Esophagus mucosa (tissue), 1 donor: ENCODE measurements at places on chromosomes 2 and 18. TPM values are rescaled to one million over a fixed set of nuclear protein-coding genes. Genes with fewer than 3 reads are reported as not detected.

- no peak for ATAC-seq
These were observed 585.1 kb downstream of the ZEB2 start for GRCh38 chr2:143934626-143935481.

The ASTL gene
- 0.28 TPM for total RNA-seq

DNA sequence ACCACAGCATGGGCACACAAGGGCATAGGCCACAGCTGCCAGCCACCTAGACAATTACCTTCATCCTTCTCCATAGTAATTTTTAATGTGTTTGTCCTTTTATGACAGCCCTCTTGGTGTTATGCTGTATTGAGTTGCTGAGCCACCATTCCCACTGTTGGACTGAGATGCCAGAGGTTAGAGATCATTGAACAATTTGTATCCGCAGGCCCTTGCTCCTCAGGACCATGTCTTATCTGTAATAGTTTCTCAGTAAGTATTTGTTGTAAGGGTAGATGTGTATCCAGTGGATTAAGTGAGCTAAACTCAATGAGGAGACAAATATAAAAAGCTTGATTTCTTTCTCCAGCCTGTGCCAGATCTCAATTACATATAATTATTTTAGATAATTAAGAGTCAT, 832.8 kb upstream of the ID2 start:
- ATAC-seq = no peak

DNA sequence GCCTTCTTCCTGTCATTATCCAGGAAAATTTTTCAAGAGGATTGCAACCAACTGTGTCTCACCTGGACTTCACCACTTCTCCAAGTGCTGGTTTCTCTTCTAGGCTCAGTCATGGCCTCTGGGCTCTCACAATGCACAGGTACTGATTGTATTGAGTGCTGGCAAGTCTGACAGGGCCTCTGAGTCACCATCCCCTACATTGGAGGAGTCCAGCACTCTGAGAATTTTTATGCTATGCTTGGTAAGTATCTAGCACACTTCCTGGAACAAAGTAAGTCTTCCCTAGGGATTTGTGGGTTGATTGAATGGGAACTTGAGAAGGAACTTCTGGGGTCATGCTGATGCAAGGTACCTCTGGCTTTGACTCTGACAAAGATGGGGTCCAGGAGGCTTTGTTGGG, 147.2 kb upstream of the CELF4 start:
- ATAC-seq = peak; percentile 59

DNA sequence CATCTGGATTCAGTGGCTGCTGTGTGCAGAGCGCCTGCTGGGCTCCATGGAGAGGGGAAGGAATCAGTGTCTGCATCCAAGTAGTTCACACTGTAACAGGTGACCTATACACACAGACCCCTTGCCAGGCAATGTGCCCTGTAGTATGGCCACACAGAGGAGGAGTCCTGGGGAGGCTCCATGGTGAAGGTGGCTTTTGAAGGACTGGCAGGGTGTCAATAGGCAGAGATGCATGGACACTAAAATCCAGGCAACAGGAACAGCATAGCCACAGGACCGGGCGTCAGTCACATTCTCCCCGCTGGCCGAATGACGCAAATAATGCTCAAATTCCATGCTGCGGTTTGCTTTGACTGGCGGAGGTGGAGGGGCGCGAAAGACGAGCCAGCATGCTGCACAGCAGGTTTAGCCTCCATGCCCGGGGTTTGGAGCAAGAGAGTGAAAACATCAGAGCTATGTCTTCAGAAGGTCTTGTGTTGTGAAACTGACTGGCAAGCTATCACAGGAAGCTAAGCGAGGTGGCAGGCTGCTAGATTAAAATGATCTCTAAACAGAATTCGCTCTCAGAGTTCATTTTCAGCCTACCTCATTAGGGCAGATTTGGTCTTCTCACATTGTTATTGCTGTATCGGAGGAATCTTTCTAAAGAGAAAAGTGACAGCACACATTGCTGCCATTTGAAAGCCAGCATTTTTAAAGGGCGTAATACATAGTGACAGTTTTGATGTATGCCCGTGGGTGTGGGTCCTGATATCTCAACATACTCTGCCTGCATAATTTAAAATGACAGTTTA, 1.2 kb upstream of the CHMP1B start:
- peak; percentile 52 for ATAC-seq

The UGT1A8 gene
- total RNA-seq = 0.16 TPM

- ATAC-seq = no peak
These were observed 26.0 kb upstream of the IGFBP2 start for GRCh38 chr2:216607277-216607560.

- ATAC-seq = no peak
These were observed 303.8 kb downstream of the TDRD15 start for GRCh38 chr2:21427606-21428005.

- no peak for ATAC-seq
These were observed 15.9 kb upstream of the CD28 start for GRCh38 chr2:203690441-203691047.

DNA sequence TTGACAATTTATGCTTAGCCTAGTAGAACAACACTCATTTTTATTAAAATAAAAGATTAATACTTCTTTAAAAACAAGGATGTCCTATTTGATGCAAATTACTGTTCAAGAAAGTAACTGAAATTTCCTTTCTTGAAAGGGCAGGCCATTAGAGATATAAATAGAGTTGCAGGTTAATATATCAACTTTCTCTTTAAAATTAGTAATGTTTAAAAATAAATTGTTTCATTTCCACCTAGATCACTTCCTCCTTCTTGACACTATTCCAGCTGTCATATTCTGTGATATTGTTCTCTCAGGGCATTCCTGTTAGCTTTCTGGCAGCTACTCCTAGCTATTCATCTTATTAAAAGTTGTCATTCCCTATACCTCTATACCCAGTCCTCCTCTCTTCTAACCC, 357.9 kb upstream of the NRP2 start:
- no peak for ATAC-seq

The ALPP gene
- not detected for total RNA-seq

GRCh38 chr2:177767768-177768167, 304.8 kb downstream of the PDE11A start:
- ATAC-seq = no peak

The MPV17 gene
- total RNA-seq = 42.7 TPM

- ATAC-seq = no peak
These were observed 30.0 kb upstream of the KLHL14 start for GRCh38 chr18:32802591-32803451.

The ESPNL gene
- 0.40 TPM for total RNA-seq

The CCDC74B gene
- 0.40 TPM for total RNA-seq

DNA sequence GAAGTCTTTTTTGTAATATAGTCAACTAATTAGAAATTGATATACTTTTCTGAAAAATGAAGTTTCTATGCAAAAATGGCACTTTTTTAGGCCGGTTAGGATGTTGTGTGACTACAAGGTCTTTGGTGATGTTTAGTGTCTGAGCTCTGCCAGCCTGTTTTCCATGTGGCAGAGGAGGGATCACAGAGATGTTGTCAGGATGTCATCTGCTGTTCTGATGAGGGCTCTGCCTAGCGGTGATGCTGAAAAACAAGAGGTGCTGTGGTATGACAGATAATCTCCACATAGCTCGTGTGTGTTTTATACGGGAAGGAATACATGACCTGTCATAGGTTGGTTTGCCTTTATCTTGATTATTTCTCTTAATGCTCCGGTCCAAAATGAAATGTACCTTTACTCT, 12.0 kb upstream of the IAH1 start:
- no peak for ATAC-seq

DNA sequence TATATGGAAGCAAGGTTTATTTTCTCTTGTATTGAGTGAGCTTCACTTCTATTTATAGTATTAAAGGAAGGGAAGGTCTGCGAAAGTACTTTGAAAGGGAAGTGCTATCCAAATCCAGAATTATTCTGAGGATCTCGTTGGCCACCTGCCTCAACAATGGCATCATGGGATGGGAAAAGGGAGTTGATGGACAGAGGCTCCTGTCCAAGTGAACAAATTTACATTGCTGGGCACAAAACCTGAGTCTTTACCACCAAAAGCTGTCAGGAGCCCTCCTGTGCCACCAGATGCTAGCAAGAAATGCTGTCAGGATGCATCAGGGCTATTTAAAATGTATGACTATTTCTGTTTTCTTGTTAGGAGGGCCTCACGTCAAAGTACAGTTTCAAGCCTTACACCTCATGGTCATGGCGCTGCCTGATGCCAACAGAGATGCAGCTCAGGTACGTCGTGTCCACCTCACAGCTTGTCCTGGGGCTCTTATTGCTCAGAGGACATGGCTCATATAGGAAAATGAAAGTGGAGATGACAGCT, 157.3 kb downstream of the ARHGAP28 start:
- no peak for ATAC-seq

The ZNF396 gene
- 0.80 TPM for total RNA-seq

The BIRC6 gene
- 54.2 TPM for total RNA-seq

DNA sequence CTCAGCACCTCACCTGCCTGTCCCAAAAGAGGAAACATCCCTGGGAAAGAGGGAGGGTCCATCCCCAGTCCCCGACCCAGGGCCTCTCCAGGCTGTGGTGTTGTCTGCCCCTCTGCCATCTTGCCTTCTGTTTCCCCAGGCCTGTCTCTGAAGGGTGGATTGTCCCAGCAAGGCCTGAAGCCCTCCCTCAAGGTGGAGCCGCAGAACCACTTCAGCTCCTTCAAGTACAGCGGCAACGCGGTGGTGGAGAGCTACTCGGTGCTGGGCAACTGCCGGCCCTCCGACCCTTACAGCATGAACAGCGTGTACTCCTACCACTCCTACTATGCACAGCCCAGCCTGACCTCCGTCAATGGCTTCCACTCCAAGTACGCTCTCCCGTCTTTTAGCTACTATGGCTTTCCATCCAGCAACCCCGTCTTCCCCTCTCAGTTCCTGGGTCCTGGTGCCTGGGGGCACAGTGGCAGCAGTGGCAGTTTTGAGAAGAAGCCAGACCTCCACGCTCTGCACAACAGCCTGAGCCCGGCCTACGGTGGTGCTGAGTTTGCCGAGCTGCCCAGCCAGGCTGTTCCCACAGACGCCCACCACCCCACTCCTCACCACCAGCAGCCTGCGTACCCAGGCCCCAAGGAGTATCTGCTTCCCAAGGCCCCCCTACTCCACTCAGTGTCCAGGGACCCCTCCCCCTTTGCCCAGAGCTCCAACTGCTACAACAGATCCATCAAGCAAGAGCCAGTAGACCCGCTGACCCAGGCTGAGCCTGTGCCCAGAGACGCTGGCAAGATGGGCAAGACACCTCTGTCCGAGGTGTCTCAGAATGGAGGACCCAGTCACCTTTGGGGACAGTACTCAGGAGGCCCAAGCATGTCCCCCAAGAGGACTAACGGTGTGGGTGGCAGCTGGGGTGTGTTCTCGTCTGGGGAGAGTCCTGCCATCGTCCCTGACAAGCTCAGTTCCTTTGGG, 47.2 kb downstream of the BOLA3 start:
- ATAC-seq = no peak

The NEU2 gene
- not detected for total RNA-seq

- no peak for ATAC-seq
These were observed 213.3 kb downstream of the SH3RF3 start for GRCh38 chr2:109342256-109342850.

DNA sequence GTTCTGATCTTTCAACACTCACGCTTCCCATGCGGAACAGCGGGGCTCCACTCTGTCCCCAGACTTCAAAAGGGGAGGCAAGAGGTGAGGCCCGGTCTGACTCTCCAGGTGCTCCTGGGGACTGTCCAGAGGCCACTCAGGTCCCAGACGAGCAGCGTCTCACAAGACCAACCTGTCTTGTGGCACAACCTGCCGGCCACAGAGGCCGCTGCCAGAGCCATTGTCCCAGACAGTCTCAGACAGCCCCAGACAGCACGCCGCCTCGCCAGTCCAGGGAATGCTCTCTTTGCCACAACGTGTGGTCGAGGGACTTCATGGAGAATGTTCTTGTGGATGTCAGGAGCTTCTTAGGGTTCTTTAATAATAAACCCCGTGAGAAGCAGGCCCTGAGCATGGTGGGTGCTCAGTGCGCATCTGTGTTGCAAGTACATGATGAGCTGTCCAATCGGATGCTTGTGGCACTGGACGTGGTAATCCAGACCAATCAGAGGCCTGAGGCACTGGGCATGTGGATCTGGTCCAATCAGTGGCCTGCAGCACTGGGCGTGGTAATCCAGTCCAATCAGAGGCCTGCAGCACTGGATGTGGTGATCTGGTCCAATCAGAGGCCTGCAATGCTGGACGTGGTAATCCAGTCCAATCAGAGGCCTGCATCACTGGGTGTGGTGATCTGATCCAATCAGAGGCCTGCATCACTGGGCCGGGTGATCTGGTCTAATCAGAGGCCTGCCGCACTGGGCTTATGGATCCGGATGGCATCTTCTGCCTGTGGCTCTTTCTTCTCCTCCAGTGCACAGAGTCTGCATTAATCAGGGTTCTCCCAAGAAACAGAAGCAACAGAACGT, 76.4 kb downstream of the TMEM18 start:
- no peak for ATAC-seq

DNA sequence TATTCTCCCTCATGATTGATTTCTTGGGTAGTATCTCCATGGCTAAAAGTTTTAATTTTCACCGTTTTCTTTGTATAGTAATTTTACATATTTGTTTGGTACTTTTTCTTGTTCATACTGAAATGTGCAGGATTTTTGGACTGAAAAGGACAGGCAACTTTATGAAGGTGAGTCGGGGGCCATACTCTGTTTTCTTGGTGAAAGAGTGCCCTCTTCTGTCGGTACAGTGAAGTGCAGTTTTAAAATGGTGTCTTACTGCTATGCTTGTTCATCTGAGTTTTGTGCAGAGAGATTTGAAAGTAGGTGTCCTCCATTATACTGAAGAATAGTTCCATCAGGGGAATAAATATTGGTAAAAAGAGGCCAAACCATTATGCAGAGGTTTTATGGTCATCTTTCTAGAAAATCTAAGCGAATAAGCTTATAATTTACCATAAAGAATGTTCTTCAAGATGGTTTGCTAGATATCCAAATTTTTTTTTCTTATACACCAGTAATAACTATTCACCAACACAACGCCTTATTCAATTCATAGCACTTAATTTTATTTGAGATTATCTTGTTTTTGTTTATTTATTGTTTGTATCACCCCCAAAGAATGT, 8.7 kb upstream of the SERPINB13 start:
- peak; percentile 63 for ATAC-seq

The NCKAP5 gene
- 8.9 TPM for total RNA-seq

- no peak for ATAC-seq
These were observed 283.3 kb downstream of the NRXN1 start for GRCh38 chr2:50748671-50749070.

DNA sequence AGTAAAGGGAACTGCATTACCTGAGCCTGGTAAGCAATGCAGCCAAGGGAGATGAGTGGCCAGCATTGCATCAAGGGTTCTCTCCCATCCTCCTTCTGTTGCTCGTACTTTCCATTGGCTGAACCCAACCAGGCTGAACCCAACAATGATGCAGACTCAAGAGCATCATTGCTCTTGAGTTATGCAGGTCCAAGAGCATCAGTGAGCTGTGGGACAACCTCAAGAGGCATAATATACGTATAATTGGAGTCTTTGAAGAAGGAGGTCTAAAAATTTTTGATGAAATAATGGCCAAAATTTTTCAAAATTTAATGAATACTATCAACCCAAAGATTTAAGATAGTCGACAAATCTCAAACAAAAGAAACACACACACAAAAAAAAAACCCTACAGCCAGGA, 213.0 kb downstream of the RNF152 start:
- ATAC-seq = no peak

DNA sequence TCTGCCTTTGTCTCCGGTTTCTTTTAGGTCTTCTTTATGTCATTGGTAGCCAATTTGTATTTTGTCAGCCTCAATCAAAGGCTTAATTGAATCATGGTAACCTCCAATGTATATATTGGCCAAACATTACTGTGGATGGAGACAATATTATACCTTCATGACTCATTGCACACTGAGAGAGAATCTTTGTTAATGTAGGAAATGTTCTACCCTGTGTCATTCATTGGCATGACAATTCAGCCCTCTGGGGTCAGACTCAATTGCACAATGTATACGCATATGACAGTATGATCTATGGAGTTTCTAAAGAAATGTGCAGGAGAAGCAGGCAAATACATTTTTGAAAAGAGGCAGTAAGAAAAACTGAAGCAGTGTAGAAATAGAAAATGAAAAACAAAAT, 162.6 kb downstream of the PDE11A start:
- ATAC-seq = peak; percentile 83
